ENCODE measurements at places on chromosomes 4 and X. TPM values are rescaled to one million over a fixed set of nuclear protein-coding genes. Genes with fewer than 3 reads are reported as not detected.
A peak's percentile ranks its signal among the peaks of the same experiment; 100 is the strongest.

- no peaks in the 10 kb centered on the region for H3K4me1 ChIP-seq
- no peaks in the 10 kb centered on the region for H3K36me3 ChIP-seq
- H3K4me3 ChIP-seq: no peak overlapping the region
- H3K27me3 ChIP-seq: no peaks in the 10 kb centered on the region
Measured at GRCh38 chrX:85140964-85141363, 102.6 kb downstream of the SATL1 start.

GRCh38 chr4:17358241-17358640 is 153.6 kb downstream of the QDPR start:
- no peaks in the 10 kb centered on the region for H3K27me3 ChIP-seq
- H3K4me3 ChIP-seq: no peak overlapping the region
- H3K4me1 ChIP-seq: no peaks in the 10 kb centered on the region

DNA sequence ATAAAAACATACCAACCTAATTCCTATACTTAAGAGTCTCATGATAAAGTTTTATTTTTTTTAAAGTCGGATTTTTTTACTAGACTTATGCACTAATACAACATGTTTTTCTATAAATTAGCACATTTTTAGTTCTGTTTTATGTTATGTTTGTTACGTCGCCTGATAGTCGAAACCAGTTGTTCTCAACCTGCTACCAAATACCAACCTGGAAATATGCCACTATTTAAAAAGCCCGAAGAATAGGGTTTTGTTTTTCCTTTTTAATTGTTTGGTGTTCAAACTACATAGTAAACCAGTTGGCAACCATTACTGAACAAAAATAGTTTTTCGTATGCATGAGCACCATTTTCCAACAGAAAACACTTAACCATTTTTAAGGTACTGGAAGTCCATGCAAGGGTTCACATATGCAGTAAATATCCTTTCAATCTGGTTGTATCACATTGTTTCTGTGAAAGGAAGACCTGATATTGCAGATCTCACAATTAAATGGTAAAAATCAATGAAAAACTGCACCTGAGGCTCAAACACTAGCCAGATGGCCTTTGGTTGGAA is 1.4 kb downstream of the WDFY3 start:
- H3K4me3 ChIP-seq: peak overlapping the region; percentile 90
- no peaks in the 10 kb centered on the region for H3K36me3 ChIP-seq
- peaks cover 19% of the 10 kb centered on the region for H3K27me3 ChIP-seq
- peak overlapping the region; percentile 97 for H3K27ac ChIP-seq

DNA sequence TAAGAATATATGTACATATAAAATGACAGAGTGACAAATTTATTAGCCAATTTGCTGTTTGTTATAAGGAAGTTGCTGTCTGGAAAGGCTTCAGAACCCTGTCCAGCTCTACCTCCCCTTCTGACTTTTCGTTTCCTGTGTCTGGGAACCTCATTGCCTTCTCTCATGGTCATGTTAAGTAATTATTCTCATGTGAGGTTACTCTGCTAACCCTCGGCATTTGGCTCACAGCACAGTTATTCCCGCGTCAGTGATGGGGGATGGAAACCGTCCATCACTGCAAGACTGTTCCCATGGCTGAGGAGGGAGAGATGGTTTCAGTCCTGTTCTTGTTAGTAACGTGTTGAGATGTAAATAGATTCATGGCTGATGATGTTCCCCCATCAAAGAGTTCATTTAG is 11.9 kb downstream of the EDNRA start:
- DNase-seq: no peak
- peaks cover 2% of the 10 kb centered on the region for H3K27me3 ChIP-seq
- H3K36me3 ChIP-seq: no peaks in the 10 kb centered on the region
- H3K4me1 ChIP-seq: peaks cover 4% of the 10 kb centered on the region
- H3K27ac ChIP-seq: no peak overlapping the region
- no peak overlapping the region for H3K4me3 ChIP-seq

GRCh38 chr4:165873298-165874071 is 448 bp downstream of the TLL1 start:
- H3K4me1 ChIP-seq: peaks cover 6% of the 10 kb centered on the region
- H3K36me3 ChIP-seq: no peaks in the 10 kb centered on the region
- DNase-seq: peak; percentile 69
- peak overlapping the region; percentile 94 for H3K4me3 ChIP-seq
- peak overlapping the region; percentile 22 for H3K27ac ChIP-seq

GRCh38 chr4:125060376-125060775 is 254.4 kb upstream of the FAT4 start:
- no peaks in the 10 kb centered on the region for H3K27me3 ChIP-seq
- H3K36me3 ChIP-seq: no peaks in the 10 kb centered on the region
- H3K4me3 ChIP-seq: no peak overlapping the region
- DNase-seq: no peak
- no peak overlapping the region for H3K27ac ChIP-seq

The MAP7D3 gene
- 4.6 TPM for total RNA-seq

The SLC6A14 gene
- total RNA-seq: not detected
